ENCODE measurements at places on chromosomes 4 and X.

GRCh38 chr4:154467886-154468285 is 23.7 kb downstream of the DCHS2 start:
- no peak for ATAC-seq

DNA sequence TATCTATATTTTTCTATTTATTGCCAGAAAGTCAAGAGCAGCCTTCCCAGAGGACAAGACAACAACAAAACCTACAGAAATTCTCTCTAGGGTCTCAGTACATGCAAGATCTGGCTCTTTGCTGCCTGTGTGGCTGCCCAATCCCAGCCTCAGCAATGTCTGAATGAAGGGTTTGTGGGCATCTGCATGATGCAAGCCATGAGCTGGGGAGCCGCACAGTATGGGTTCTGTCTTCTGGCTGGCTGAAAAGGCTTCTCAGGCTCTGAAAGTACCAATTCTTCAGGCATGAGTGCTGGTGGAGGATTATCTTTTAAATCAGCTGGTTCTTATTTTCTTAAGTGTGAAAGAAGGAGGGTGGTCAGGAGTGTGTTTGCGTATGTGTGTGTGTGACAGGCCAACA is 104.6 kb downstream of the PDGFRA start:
- no peak for ATAC-seq

- no peak for ATAC-seq
Measured at GRCh38 chrX:28158019-28158777, 176.9 kb upstream of the DCAF8L1 start.

DNA sequence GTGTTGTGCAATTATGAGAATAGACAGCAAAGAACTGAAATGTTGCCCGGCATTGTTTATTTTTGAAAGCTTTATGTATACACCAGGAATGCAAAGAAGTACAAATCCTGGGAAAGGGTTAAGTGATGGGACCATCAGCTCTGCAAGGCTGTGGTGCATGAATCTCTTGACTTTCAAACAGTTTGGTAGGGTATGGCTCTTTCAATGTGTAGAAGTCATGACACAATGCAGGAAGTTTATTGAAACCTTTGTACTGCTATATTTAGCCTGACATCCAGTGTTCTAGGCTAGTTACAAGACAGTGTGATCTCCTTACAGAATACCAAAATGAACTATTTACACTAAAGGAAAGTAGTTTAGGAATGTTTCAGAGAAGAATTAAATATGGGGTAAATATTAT is 206.8 kb upstream of the HAND2 start:
- no peak for ATAC-seq

- peak; percentile 59 for ATAC-seq
Measured at GRCh38 chr4:158817562-158818296, 48.9 kb downstream of the FNIP2 start.

DNA sequence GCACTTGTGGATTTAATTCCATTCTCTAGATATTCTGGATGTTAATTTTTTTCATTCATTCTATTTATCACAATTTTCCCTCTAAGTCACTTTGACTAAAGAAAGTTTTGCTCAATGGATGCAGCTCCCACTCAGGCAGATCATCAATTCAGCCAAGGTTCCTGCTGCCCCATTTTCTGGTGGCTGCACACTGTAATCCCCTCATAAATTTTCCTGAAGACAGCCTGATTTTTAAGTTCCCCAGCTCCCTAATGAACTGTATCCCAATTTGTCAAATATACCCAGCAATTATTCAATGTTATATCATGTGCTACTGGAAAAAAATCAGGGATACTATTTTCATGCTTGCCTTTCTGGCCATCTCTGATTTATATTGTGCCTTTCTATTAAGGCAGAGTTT is 61.2 kb downstream of the SCD5 start:
- no peak for ATAC-seq

DNA sequence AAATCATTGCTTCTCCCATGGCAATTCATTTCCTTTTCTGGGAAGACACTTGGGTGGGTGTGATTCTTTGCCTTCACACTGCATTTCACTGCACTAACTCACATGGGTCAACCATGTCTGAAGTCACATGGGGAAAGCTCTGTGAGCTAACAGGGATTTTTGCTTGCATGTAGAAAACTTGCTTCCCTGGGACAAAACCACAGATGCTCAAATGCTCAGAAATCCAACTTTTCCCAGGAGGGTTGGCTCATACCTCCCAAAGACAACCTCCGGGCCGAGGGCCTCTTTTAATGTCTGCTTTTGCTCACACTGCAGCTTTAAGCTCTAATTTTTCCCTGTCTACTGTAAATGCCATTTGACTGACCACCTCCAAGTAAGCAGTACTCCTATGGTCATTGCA is 1695.2 kb downstream of the STIM2 start:
- ATAC-seq, result no peak

GRCh38 chr4:130393642-130394041 is 1297.7 kb downstream of the C4orf33 start:
- ATAC-seq, result no peak

GRCh38 chr4:86944964-86945781 is 10.4 kb downstream of the AFF1 start:
- no peak for ATAC-seq

GRCh38 chrX:74119016-74119910 is 184.7 kb upstream of the ZCCHC13 start:
- ATAC-seq, result no peak

- ATAC-seq, result no peak
Measured at GRCh38 chr4:149983931-149984330, 94.3 kb upstream of the DCLK2 start.

DNA sequence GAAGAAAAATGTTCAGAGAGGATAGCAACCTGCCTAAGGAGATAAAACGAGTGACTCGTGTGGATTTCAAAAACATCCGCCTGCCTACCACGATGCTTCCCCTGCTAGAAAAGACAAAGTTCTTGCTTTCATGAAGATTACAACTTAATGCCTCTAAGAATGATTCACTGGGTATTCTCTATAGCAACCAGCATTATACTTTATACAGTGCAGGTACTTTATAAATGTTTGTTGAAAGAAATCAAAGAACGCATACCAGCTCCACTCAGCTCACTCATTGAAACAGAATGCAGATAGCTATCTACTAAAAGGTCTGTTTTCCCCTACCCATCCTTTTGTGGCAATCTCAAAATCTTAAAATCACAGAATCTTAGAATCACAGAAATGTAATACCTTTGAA is 33.7 kb downstream of the GASK1B start:
- no peak for ATAC-seq

DNA sequence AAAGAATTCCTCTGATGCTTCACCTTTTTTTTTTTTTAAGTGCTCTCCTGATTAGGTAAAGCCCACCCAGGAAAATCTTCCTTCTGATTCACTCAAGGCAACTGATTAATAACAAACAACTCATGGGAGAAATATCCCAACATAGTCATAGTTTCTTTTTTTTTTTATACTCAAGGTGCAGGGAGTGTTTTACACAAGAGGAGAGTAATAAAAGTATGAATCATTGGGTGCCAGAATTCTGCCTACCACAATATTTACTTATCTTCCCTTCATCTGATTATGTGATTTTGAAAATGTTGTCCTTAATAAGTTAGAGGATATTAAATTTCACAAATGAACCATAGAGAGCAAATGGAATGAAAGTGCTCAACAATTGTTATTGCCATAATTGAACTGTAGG is 329.9 kb downstream of the TECRL start:
- no peak for ATAC-seq

DNA sequence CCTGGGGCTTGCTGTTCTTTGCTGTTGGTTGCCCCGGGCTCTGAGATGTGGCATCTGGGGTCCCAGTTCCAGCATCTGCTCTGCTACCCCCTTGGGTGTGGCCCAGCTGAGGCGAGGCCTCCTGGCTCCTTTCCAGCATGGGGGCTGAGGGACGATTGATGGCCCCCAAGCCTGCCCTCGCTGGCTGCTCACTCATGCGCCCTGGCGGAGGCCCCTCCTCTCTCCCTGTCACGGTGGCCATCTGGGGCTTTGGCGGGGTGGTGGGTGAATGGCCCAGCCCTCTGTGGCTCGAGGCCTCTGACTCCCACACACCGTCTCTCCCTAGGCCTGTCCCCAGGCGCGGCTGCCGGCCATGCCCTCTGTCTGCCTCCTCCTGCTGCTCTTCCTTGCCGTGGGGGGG is 1.8 kb downstream of the PLXNA3 start:
- ATAC-seq, result no peak

DNA sequence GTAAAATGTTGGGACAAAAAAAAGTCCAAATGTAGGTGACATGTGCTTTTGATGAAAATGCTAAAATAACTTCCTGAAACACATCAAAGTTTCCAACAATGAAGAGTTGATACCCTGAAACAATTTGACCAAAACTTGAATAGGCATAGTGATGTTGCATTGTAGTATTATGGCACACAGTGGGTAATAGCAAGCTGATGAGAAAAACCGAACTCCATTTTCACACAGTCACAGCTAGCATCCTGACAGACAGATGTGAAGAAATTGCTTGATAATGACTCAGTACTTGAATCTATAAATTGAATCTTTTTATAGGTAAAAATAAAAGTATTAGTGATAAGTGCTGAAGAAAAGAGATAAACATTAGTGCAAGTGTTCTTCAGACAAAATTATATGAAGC is 122.5 kb downstream of the ELOVL6 start:
- no peak for ATAC-seq

DNA sequence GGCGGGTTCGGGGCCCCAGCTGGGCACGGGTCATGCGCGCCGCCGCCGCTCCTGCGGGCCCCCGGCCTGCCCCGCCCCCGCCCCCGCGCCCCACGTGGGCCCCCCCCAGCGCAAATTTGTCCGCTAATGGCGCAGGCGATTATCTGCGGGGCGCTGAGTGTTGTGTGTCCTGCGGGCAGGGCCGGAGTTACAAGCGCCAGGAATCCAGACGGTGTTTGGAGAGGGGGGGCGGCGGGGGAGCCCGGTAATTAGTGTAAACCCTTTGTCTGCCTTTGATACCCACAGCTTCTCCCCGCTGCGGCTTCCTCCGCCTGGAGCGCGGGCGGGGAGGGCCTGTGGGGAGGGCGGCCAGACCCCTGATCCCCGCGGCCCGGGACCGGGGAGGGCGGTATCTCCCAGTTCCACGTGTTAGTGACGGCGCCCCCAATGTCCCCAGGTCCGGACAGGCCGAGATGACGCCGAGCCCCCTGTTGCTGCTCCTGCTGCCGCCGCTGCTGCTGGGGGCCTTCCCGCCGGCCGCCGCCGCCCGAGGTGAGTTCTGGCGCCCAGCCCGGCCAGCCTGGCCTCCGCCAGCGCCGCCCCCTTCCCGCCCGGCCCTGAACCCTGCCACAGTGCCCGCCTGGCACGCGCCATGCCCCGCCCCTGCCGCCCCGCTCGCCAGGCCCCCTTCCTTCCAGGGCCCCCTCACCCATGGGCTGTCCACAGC is 761 bp downstream of the FGFRL1 start:
- no peak for ATAC-seq

DNA sequence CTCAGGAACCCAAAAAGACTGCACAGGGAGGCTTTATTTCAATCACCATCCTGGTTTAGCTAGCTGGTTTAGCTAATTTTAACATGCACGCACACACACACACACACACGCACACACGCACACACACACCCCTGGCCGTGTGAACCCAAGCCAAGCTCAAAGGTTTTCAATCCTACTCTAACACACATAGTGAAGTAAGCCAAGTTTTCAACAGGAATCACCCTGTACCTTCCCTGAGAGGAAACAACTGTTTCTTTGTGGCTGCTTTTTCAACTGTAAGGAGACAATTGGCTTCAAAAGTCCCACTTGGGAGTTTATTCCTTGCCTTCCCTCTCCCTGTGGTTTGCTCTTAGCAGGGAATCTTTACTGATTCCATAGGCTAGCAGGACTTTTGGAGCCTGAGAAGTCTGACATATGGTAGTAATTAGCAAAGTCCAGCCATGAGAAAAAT is 98.9 kb upstream of the BMP3 start:
- no peak for ATAC-seq

- no peak for ATAC-seq
Measured at GRCh38 chr4:11313157-11313943, 115.3 kb downstream of the HS3ST1 start.

- ATAC-seq, result no peak
Measured at GRCh38 chr4:71713611-71714203, 70.2 kb downstream of the GC start.

DNA sequence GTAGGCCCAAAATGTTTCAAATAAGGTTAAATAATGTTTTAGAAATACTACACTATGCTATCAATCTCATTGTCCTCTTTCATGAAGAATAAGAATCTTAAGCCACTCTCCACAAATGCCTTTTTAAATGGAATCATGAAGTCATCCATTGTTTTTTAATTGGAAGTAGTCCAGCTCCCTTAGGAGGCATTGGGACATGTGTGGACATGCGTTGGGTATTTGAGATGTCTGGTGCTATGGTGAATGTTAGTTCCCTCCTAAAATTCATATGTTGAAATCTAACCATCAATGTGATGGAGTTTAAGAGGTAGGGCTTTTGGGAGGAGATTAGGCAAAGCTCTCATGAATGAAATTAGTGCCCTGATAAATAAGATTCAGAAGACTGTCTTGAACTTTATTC is 289.0 kb downstream of the C4orf33 start:
- no peak for ATAC-seq

DNA sequence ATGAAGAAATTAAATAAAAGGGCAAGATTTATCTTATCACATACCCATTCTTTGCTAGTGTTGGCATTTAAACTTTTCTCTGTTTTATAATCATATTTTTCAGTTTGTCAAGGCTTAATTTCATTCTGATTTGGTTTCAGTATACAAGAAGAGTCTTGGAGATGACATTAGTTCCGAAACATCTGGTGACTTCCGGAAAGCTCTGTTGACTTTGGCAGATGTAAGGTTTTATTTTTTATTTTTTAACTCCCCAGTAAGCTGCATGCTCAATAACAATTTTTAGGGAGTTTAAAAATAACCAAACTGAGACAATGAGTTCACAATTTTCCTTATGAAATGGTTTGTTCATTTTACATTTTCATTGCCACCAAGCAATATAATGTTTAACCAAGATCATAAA is 39.8 kb downstream of the ANXA3 start:
- ATAC-seq, result no peak

GRCh38 chr4:6944301-6945051 is 34.9 kb downstream of the TBC1D14 start:
- ATAC-seq, result no peak

- no peak for ATAC-seq
Measured at GRCh38 chrX:14291666-14292500, 237.5 kb upstream of the GLRA2 start.

- ATAC-seq, result no peak
Measured at GRCh38 chr4:70556856-70557255, 35.2 kb upstream of the AMBN start.
